GM12878 (cell line): ENCODE measurements at places on chromosomes 12 and 14. TPM values are rescaled to one million over a fixed set of nuclear protein-coding genes. Genes with fewer than 3 reads are reported as not detected.

DNA sequence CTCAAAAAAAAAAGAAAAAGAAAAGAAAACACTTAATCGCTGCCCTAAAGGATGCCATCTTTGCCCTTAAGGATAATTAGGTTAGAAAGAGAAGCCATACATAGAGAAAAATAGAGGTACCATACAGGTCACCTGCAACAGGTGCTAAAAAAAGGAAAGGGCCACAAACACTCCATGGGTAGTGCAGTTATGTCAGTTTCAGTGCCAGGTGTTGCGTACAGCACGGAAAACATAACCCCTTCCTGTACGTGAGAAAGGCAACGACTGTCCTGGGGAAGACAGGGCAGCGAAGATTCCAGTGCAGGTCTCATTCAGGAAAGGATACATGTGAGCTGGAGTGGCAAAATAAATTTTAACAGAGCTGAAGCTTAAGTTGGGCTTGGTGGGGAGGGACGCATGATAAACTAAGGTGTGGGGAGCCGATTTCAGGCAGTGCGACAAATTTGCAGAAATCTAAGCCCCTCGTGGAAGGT is 553 bp upstream of the DAZAP2 start:
- DNase-seq, result no peak

GRCh38 chr14:63988579-63988978 is 135.8 kb downstream of the SYNE2 start:
- no peak for DNase-seq

Gene PLA2G1B
- polyA plus RNA-seq, result not detected in 2 replicates

Gene ATXN3
- 26.5 and 27.3 TPM in 2 replicates for polyA plus RNA-seq

DNA sequence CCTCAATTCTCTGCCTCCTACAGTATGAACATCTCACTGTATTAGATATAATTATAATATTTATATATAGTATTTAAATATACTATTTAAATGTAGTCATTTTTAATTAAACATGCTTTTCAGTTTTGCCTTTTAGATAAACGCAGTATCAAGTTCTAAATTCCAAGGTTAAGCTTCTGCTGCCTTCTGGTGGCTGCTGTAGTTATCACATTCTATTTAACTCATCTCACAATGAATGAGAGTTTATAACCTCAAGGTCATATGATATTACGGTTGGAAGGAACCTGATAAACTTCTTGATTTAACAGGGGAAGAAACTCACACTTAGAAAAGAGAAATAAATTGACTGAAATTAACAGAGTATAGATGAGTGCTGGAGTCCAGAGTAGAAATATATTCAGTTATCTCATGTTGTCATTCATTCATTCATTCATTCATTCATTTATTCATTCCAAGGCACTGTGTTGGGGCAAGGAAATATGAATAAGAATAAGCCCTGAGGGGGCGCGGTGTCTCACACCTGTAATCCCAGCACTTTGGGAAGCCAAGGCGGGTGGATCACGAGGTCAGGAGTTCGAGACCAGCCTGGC is 31.9 kb downstream of the GUCY2C start:
- no peak for DNase-seq

Gene KRT77
- not detected in 2 replicates for polyA plus RNA-seq

- no peak for DNase-seq
Observed at GRCh38 chr14:77278461-77279230, 7.6 kb upstream of the NGB start.
